ENCODE measurements at places on chromosomes 5 and 9.
A peak's percentile ranks its signal among the peaks of the same experiment; 100 is the strongest.

DNA sequence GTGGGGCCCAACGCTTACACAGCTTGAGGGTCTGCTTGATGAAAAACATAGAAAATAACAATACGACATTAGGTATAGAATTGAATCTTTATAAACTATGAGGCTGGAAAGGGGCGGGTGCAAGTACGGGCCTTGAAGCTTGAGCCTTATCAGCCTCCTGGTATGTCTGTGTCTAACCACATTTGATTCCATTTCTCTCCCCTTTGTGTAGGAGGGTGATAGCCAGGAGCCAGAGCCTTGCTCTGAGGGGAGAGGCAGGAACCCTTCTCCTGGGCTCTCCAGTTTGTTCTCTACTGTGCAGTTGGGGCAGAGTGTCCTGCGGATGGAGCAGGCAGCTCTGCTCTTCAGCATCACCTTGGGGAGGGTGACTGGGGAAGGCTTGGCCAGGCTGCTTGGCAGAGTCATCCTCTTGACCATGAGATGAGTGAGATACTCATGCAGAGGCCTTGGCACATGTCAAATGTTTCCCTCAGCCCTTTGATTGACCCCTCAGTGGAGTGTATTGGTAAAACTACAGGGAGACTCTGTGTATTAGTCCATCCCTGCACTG lies 153.5 kb downstream of the SEMA6A start:
- DNase-seq = no peak

GRCh38 chr5:1732945-1733344 lies 66.7 kb downstream of the MRPL36 start:
- no peak for DNase-seq

DNA sequence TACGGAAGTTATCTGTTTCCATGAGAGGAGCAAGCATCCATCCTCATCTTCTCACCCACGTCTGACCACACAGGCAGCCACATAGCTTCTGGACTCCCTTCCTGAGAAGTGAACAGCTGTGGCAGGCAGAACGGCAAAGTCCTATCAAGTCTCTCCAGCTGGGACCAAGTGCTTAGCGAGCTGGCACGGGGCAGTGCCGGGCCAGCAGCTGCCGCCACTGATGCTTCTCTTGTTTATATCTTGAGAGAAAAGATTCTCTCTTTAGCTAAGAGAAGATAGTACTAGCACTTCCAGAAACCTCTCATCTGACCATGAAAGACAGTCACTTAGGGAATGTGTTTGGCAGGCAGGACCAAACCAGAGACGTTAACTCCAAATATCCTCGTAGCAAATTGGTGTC lies 37.2 kb downstream of the PLAC8L1 start:
- DNase-seq = no peak

DNA sequence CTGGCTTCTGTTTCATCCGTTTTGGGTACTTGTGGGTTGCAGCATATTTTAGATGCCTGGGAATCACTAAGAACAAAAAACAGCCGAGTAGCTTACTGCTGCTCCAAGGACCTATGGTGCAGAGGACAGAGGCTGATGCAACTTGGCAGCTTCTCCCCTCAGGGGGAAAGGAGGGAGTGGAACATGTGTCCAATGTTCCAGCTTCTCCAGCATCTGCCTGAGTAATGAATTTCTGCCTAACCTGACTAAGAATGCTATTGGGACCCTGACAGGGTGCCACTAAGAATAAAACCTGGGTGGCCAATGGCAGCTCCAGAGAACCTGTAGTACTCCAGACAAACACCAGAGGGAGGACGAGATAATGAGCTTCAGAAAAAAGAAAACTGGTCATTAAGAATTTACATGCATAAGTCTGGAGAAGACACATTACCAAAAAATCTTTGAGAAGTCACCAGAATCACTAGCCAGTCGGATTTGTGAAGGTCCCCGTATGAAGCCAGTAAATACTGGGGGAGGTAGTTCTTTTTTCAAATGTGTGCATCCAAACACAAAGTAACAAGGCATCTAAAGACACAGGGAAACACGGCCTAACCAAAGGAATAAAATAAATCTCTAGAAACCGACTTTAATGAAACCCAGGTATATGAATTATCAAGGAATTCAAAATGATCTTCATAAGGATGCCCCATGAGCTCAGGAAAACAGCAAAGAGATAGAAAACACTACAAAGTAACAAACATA lies 293.5 kb downstream of the HINT1 start:
- peak; percentile 51 for DNase-seq

- DNase-seq = no peak
Observed at GRCh38 chr9:23663536-23663935, 162.5 kb downstream of the ELAVL2 start.

GRCh38 chr5:122015471-122015870 lies 53.7 kb downstream of the SRFBP1 start:
- no peak for DNase-seq

- no peak for DNase-seq
Observed at GRCh38 chr5:159508344-159508743, 178.1 kb upstream of the IL12B start.

DNA sequence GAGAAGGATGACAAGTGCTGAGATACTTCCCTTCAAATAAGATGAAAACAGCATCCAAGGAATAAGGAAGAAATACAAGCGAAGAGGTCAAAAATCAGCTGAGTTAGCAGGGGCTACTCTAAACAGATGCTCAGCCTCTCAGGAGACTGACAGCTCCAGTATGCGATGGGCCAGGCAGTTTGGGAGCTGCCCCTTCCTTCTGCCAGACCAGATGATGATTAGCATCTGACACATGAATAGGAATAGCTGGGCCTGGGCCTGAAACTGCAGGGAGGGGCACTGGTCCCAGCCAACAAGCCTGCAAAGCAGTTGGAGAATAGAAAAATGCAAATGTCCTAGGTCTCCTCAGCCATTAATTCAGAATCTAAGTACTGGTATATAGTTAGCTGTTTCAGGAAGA lies 13.1 kb upstream of the MAP3K1 start:
- DNase-seq = no peak

- no peak for DNase-seq
Observed at GRCh38 chr5:123449424-123449974, 26.3 kb upstream of the CEP120 start.

DNA sequence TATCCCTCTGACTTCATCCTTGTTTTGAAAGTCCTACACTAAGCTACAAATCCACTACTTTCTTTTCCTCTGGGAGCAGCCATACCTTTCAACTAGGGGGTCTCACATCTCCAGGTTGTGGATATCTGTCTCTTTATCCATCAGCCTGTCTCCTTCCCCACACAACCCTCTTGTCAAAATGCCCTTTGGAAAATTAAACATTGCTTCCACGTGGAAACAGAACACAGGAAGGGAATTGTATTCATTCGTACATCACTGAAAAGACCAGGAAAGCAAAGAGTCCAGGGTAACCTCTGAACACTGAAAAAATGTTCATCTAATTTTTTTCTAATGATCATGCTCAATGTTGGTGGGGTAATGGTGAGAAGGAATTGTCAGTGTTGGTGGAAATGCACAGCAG lies 203.6 kb downstream of the NR3C1 start:
- no peak for DNase-seq

DNA sequence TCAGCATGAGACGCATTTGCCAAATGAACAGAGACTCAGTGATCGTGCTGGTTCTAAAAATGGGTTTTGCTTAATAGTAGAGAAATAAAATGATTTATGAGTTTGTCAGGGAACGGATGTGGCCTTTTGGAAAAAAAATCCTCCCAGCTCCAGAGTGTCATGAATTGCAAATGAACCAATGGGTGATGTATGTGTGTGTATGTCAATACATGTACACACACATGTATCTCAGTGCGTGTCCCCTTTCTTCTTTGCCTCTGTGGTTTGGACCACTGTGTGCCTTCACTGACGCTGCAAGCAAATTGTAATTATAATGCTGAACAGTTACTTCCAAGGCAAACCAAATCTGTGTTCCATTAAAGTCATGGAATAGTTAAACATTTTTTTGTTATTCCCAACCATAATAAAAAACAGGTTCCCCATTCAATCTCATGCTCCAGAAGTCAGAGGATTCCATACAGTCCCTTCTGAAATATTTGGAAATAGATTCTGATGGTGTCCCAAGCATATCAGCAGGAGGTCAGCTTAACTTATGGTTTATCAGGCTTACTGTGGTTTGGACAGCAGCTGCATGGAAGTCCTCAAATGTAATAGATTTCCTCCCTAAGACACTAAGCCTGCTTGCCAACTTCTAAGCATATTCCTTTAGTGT lies 630.5 kb downstream of the ACTL7B start:
- DNase-seq = no peak

GRCh38 chr9:37187713-37188439 lies 67.5 kb downstream of the ZCCHC7 start:
- DNase-seq = no peak

- DNase-seq = no peak
Observed at GRCh38 chr5:109876030-109876725, 186.5 kb downstream of the MAN2A1 start.

GRCh38 chr5:109239456-109239855 lies 170.3 kb downstream of the PJA2 start:
- no peak for DNase-seq

GRCh38 chr9:107732781-107733522 lies 243.4 kb upstream of the KLF4 start:
- no peak for DNase-seq

DNA sequence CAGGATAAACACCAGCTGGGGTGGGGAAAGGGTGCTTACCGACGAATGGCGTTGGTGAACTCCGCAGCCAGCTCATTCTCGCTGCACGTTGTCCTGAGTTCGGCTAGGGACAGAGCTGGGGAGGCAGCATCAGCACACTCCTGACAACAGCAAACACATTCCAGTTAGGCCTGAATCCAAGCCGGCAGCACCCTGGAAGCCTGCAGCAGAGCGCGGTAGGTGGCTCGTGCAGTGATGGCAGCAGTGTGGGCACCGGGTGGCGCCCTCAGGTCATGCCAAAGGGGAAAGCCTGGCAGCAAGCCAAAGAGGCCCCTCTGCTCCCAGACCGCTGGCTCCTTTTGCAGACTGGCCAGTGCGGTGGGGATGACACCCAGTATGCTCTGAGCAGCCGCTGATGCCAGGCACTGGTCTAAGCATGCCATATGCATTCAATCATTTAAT lies 66.9 kb downstream of the DCP2 start:
- DNase-seq = peak; percentile 16

DNA sequence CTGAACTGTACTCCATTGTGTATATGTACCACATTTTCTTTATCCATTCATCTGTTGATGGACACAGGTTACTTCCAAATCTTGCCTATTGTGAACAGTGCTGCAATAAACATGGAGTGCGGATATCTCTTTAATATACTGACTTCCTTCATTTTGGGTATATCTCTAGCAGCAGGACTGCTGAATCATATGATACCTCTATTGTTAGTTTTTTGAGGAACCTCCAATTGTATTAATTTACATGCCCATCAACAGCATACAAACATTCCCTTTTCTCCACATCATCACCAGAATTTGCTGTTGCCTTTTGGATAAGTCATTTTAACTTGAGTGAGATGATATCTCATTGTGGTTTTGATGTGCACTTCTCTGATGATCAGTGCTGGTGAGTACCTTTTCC lies 81.8 kb upstream of the FAM120A start:
- DNase-seq = no peak

GRCh38 chr9:93592643-93593021 lies 16.2 kb downstream of the PHF2 start:
- peak; percentile 22 for DNase-seq
